ENCODE measurements at places on chromosomes 12 and 14. TPM values are rescaled to one million over a fixed set of nuclear protein-coding genes. Genes with fewer than 3 reads are reported as not detected.

KLHL33 gene
- 0.17 TPM for total RNA-seq

EML5 gene
- 1.2 TPM for total RNA-seq

BEGAIN gene
- 1.3 TPM for total RNA-seq

RIMBP2 gene
- 1.5 TPM for total RNA-seq

DNA sequence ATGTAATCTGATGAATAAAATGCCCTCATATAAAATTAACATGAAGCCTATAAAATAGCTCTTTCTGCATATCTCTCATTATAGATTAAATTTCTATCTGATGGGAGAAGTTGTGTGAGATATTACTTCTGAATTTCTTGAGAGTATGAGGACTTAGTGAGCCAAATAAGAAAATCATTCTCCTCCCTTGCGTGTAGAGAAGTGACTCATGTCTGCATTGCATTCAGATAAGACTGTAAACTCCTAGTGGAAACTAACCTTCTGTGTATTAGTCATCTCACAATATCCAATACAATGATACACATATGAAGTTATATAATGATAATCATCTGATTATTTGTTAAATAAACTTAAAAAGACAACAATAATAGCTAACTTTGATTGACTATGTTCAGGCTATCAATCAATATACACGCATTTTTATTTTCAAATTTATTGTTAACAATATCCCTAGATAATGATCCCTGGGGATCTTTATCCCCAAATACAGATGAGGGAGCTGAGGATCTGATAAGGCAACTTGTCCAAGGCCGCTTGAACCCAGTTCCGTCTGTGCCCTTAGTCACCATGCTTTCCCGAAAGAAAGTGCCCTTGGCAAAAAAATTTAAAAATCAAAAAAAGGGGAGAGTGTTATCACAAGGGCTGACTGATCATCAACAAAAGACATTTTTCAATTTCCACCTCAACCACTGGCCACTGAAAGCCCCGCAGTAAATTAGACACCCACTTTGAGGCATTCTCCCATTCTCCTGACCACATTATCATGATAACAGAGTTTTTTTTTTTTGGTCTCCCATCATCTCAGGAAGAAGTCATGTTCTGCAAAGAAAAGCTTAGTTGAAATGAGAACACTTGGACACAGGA, 189.2 kb upstream of the RASSF8 start:
- no peak for DNase-seq

DNA sequence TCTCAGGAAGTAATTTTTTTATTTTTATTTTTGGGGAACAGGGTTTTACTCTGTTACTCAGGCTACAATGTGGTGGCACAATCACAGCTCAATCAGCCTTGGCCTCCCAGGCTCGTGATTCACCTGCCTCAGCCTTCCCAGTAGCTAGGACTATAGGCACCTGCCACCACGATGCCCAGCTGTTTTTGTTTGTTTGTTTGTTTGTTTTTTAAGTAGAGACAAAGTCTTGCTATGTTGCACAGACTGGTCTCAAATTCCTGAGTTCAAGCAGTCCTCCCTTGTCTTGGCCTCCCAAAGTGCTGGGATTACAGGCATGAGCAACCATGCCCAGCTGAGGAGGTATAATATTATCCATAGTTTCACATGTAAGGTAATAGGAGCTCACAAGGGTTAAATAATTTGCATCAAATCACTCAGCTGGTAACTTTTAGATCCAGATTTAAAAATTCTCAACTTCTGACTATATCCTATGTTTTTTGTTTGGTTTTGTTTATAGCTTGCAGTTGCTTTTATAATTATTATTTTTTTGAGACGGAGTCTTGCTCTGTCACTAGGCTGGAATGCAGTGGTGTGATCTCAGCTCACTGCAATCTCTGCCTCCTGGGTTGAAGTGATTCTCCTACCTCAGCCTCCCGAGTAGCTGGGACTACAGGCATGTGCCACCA, 629.3 kb downstream of the DIO2 start:
- no peak for DNase-seq

DNA sequence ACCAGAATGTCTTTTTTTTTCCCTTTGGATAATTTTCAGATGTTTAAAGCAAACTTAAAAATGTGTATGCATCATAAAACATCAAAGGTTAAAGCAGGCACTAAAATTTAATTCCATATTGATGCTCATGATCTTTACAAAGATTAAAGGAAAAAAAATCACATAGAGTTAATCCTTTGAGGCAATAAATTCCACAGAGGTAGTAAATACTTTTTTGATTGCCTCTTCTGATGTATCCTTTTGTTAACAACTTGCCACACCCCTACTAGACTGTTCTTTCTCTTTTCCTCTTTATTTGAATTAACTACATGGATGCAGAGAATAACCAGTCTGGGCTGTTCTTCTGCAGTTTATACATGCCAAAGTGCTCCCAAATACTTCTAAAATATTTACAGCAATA, 45.2 kb upstream of the KCNJ8 start:
- DNase-seq = no peak

- DNase-seq = no peak
Measured at GRCh38 chr12:96069511-96070231, 34.3 kb upstream of the LTA4H start.

DNA sequence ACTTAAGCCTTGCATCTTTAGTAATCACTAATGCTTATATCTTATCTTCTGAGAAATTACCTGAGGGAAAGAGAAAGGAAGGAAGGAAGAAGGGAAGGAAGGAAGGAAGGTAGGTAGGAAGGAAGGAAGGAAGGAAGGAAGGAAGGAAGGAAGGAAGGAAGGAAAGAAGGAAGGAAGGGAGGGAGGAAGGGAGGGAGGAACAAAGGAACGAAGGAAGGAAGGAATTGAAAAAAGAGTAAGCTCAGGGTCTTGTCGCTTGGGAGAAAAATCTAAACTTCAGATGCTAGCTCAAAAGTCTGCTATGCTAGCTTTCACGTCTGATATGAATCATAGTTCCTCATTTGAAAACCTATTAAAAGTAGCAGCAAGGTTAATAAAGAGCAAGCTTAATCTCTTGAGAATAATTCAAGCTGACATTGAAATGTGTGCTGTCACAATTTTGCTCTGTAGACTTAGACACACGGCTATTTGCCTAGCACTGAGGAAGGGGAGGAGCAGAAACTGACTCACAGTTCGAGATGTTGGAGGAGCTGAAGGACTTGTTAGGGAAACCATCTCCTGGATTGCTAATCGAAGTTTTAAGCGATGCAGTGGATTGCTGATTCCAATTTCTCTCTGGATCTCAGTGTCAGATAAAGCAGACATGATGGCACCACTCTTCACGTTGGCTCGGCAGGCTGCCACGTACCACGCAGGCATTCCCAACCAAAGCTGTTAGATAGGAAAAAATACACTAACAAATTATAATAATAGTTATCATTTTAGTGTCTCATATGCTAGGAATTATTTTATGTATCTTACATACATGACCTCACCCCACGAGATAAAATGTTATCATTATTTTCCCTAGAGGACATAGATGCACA, 216.7 kb downstream of the ACSS3 start:
- DNase-seq = no peak

DNA sequence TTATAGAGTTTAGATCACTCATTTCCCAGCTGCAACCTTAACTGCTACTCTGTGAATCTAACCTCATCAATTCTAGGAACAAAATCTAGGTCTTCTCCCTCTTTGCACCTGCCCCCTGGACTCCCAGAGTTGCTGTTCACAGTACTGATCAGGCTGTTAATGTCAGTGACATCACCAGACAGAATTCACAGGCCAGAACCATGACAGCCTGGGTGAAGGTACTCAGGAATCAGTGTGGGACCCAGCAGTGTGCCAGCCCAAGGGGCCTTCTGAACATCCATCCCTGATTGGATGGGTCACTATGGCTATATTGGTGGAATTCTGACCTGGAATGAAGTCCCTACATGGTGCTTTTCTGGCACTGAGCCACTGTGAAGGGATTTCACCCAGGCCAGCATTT, 72.8 kb downstream of the CLMN start:
- no peak for DNase-seq

DNA sequence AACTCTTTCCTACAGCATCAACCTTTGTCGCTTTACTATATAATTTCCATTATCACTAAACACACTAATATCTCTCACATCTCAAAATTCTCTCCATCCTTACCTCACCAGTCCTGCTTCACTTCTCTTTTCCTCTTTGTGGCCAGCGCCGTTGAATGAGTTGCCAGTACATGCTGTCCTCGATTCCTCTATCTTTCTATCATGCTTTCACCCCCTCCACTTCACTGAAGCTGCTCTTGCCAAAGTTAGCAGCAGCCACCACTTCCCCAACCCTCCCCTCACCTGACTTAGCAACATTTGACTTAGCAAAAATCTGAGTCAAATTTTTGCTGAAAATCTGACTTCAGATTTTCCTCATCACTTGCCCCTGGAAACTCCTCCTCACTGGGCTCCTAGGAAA, 210.4 kb downstream of the ANO6 start:
- DNase-seq = no peak

- no peak for DNase-seq
Measured at GRCh38 chr12:113781415-113782198, 184.5 kb downstream of the RBM19 start.

- DNase-seq = no peak
Measured at GRCh38 chr14:92945544-92945943, 22.6 kb downstream of the CHGA start.

DNA sequence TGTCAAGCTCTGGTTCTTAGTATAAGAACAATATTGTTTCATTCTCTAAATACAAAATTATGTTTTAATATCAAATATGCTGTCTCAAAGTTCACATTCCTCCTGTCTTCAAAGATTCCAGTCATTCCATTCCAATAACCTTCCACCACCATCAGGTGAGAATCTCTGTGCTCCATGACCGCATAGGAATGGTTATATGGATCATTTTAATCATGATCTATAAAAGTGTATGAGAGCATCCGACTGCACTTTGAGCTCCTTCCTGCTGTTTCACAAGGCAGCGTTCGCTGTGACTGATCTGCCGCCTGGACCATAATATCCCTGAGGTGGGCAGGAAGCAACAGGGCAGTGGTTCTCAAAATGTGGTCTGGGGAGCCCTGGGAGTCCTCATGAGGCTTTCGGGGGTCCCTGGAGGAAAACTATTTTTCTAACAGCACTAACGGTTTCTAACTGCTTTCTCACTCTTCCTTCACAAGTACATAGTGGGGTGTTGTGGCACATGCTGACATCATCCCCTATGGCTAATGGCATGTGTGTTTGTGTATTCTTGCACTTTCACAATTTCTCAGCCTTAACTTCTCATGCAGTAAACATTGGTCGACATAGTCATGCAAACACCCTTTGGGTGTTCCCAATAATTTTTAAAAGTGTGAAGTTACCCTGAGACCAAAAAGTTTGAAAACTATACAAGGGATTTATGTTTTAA, 137.4 kb downstream of the ANO2 start:
- DNase-seq = no peak

DNA sequence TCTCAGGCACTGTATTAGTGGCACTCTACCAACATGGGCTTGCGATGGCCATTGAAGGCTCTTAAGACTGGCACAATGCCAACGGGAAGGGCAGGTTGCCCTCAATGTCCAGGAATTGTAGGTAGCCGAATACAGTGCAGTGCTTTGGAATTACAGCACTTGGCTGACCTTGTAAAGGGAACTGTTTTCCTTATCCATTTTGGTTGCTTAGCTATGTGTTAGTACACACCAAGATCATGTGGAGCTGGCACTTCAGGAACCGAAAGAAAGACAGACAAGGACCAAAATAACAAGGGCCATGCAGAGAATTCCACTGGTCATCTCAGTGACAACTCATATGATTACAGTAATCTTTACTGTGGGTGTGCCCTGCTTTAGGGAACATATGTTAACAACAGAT, 72.7 kb downstream of the DYRK2 start:
- DNase-seq = no peak

- no peak for DNase-seq
Measured at GRCh38 chr12:107552263-107552662, 133.3 kb upstream of the PWP1 start.

DNA sequence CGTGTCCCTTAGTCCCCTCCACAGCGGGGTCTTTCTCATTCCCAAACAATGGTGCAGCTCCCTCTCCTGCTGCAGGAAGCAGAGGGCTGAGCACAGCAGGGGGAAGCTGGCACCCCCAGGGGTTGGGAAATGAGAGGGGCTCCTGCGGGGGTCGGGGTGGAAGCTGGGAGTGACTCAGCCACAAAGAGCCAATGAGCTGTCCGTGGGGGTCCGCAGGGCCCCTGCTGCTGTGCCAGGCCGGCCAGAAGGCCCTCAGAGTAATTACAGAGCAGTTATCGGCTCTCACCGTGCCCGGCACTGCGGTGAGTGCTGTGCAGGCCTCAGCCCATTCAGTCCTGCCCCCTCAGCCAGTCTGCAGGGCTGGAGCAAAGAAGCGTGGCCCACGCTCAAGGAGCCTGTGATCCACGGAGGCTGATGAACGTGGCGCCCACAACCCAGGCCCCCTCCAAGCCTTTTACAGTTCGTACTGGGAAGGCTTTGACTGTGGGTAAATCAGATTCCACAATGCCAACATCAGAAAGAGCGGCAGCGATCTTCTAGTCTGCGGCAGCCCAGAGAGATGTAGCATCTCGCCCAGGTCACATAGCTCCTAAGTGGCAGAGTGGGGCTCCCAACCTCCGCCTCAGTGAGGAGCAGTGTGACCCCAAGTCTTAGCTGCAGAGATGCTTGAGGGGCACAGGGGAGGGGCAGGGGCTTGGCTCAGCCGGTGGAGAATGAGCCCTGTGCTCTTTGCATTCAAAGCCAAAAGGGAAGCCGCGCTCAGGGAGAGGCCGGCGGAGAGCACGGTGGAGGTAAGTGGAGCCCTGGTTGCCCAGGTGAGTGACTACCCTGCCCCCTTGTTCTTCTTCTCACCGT, 43.4 kb downstream of the SLC6A12 start:
- no peak for DNase-seq

Data from WTC11 (cell line).